ENCODE measurements at places on chromosomes 2 and 18.

GRCh38 chr2:43074592-43075053 is 151.8 kb downstream of the ZFP36L2 start:
- DNase-seq = no peak

DNA sequence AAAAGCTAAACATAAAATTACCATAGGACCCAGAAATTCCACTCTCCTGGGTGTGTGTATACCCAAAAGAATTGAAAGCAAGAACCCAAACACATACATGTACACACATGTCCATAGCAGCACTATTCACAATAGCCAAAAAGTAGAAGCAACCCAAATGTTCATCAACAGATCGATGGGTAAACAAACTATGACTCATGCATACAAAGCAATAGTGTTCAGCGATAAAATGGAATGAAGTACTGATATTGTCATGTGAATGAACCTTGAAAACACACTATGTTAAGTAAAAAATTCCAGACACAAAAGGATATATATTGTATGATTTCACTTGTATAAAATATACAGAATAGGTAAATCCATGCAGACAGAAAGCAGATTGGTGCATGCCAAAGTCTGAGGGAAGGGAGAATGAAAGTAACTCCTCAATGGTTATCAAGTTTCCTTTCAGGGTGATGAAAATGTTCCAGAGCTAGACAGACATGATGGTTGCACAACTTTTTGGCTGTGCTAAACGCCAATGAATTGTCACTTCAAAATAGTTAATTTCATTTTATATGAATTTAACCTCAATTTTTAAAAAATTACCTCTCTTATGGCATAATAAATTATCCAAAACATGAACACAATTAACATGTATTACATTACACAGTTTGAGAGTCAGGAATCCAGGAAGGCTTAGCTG is 35.5 kb downstream of the GKN2 start:
- no peak for DNase-seq

DNA sequence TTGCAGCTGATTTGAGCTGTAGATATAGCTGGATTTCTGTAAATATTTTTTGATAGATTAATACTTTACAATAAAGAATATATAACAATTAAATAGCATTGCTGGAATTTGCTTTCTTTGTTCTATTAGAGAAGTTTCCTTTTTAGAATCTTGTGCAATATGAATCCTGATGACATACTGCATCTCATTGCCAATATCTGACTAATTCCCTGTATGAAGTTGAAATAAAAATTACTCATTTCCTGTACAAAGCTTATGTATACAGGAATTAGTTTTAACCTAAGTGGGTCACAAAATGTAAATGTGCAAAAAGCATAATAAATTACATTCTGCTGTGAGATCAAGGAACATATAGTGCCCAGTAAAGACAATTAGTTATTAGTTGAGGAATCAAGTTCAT is 72.8 kb upstream of the TMEFF2 start:
- DNase-seq = no peak

- no peak for DNase-seq
These were observed 155.5 kb downstream of the ZFP36L2 start for GRCh38 chr2:43070676-43071502.

GRCh38 chr2:168433527-168433926 is 22.5 kb upstream of the CERS6 start:
- no peak for DNase-seq

DNA sequence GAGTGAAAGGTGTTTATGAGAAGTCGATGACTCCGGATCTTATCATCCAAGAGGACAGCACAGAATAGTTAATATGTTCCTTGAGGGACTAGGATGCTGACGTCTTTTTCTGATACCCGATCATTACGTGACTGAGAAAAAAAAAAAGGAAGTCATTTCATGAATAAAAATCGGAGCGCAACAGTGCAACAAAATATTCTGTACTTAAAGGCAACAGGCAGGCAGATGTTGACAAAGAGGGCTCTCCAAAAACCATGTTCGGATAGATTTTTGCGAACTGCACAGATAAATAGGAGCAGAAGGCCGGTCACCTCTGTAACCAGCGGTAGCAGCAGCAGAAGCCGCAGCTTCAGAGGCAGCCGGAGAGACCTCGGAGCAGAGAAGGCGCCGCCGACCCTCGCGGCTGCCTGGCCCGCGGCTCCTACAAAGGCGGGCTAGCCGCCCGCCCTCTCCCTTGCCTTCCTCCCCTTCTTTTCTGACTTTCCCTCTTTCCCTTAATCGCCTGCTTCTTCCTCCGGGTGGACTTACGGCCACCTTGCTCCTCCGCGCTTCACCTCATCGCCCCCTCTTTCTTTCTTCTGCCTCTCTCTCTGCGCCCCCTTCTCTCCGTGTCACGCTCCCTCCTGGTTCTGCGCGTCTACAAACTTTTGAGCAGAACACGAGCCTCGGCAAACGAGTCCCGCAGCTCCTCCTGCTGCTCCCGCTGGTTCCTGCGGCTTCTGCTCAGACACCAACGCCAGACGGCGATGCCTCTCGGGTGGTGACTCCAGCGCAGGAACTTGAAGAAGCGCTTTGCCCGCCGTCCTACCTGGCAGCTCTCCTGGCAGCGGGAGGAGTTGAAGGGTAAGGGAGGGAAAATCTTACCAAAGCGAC is at the start of gene ADCYAP1:
Gene ADCYAP1 (plus strand): TSS at position 654 of the 873 bp plus-strand sequence. CDS start 516 bp downstream, outside the sequence.
- DNase-seq = no peak

DNA sequence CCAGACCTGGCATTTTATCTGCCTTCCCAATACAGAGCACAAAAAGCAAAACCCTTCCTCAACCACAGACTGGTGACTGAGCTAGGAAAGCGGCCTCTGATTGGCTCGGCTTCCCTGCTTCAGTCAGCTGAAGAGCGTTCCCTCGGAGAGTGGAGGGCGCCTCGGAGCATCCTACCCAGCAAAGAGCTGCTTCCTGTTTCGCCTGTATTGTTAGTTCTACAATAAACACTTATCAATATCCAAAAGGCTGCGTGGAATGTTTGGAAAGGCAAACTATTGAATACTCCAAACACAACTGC is 125.0 kb downstream of the CACNB4 start:
- DNase-seq = no peak

GRCh38 chr2:229775614-229776313 is 61.4 kb upstream of the DNER start:
- no peak for DNase-seq

- DNase-seq = no peak
These were observed 676.0 kb downstream of the NRXN1 start for GRCh38 chr2:50355891-50356290.

GRCh38 chr18:22563164-22563583 is 145.5 kb upstream of the CTAGE1 start:
- no peak for DNase-seq

DNA sequence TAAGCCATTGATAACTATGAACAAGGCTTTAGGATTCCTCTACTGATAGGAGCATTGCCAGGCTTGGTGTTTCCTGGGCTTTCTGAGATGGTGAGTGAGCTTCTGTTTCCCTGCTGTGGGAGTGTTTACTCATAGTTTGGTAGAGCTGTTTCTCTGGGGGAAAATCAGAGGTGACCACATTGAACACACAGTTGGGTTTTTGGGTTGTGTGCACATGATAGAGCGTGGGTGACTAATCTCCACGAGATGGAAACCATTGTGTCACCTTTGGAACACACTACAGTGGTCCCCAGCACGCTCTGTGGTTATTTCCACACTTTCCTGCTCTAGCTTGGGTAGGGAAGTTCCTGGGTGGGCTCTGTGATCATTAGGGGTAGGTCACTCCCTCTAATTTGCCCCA is 5.4 kb downstream of the IL1R1 start:
- no peak for DNase-seq

DNA sequence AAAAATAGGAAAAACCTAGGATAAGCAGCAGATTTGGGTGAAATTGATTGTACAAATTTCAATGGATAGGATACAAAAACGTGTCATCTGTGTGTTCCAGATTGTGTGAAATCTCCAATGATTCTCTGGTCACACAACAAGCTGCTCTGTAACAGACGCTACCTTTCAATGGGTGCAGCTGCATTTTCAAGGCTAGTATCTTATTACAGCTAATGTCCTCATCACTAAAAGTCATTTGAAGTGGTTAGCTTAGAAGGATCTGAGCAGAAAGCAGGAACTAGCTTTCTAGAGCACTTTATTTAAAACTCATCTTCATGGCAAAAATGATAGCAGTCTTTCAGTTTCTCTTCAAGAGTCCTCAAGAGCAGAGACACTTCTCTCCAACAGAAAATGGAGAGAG is 364.6 kb downstream of the LRP1B start:
- no peak for DNase-seq

DNA sequence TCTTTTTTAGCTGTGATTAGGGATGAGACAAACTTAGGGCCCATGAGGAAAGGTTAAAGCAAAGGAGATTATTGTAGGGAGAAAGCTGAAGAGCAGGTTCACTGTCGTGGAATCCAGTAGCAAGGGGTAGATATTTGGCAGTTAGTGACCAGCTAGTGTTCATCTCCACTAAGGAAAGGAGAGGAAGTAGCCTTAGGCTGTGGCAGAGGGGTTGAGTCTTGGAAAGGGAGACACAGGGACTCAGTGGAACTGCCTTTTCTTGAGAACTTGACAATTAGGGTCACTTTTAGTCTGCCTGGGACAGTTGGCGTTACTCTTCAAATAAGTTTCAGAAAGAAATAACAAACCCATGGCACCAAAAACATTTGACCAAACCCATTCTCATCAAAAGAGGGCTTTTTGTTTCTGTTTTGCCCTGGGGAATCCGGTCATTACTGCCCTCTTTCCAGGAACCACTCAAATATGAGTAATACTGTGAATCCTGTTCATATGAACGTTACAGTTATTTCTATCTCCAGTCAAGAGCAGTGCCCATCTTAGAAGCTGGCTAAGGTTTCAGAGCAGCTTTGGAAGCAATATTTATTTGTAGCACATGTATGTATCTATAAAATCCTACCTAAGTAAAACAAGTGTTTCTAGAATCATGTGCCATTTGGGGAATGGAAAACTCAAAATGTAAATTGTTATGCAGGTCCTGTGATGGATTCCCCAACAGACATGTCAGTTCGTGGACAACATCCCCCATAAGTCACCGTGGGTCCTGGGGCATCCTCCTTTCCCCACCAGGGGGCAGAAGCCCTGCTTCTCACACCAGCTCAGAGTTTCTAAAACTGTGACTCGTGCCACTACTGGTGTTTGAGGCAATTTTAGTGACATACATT is 77.3 kb upstream of the PHLPP1 start:
- DNase-seq = no peak

DNA sequence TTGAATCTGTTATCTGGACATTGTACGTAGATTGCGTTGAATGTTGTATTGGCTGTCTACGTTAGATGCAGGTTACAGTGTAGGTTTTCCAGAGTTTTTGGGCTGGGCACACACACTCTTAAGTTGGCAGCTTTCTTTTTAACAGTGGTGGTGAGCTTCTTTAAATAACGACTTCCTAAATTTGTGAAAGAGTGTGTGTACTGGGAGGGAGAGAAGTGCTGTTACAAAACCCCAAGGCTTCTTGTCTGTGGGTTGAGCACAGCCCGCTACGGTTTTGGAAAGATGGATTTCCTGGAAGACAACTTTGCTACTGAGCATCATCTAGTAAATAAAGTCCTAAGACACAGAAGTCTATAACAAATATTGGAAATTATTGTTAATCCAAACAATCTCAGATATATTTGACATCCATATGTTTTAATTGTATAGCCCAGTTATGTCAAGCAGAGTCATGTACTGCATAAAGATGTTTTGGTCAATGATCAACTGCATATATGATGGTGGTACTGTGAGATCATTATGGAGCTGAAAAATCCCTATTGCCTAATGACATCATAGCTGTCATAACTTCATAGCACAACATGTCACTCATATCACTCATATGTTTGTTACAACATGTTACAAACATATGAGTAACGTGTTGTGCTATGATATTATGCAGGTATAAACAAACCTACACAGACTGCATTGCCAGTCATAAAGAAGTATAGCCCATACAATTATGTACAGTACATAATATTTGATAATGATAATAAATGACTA is 7.9 kb upstream of the THUMPD2 start:
- DNase-seq = no peak

DNA sequence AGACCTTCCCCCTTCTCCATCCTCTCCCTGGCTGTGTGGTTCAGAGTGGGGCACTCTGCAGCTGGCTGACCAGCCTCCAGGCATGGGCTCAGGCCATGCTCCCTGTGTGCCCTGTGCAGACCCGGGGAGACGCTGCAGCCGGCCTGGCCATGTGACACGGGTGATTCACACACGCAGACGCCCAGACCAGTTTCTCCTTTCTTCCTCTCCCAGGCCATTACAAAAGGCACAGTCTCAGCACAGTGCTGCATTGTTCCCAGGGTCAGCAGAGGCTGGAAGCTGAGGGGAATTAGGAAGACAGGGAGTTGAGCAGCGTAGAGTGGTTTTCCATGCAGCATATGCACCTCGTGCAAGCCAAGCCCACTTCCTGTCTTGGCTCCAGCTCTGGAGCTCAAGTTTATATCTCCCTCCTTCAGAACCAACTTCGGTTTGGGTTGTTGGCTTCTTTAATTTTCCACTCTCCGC is 288.5 kb downstream of the TNS1 start:
- no peak for DNase-seq

- no peak for DNase-seq
These were observed 49.7 kb downstream of the RDH14 start for GRCh38 chr2:18510775-18511174.

GRCh38 chr18:63980896-63981460 is 11.1 kb downstream of the SERPINB8 start:
- DNase-seq = no peak

DNA sequence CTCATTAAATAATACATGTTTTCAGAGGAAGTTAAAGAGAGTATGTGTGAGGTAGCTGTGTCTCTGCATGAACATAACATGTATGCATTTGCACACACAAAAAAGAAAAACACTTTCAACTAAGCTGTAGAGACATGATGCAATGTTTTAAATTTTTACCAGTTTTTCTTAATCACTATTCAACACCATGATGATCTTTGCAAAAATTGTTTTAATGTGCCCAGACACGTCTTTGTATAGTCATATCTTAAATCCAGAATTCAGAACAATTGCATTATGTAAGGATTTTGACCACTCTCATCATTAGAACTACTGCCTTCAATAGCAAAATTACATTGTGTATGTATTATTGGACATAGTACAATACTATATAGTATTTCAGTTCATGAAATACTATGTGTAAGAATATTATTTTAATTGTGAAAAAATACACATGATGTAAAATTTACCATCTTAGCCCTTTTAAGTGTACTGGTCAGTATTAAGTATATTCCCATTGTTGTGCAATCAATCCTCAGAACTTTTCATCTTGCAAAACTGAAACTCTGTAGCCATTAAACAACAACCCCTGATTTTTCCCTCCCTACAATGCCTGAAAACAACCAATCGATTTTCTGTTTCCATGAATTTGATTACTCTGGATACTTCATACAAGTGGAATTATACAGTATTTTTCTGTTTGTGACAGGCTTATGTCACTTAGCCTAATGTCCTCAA is 104.5 kb upstream of the ACVR2A start:
- DNase-seq = no peak
